ENCODE measurements at places on chromosomes 11 and 22.

- DNase-seq: no peak
These were observed 46.1 kb upstream of the SYN3 start for GRCh38 chr22:33104147-33104854.

- DNase-seq: no peak
These were observed 1.4 kb downstream of the MED15 start for GRCh38 chr22:20508815-20509271.

DNA sequence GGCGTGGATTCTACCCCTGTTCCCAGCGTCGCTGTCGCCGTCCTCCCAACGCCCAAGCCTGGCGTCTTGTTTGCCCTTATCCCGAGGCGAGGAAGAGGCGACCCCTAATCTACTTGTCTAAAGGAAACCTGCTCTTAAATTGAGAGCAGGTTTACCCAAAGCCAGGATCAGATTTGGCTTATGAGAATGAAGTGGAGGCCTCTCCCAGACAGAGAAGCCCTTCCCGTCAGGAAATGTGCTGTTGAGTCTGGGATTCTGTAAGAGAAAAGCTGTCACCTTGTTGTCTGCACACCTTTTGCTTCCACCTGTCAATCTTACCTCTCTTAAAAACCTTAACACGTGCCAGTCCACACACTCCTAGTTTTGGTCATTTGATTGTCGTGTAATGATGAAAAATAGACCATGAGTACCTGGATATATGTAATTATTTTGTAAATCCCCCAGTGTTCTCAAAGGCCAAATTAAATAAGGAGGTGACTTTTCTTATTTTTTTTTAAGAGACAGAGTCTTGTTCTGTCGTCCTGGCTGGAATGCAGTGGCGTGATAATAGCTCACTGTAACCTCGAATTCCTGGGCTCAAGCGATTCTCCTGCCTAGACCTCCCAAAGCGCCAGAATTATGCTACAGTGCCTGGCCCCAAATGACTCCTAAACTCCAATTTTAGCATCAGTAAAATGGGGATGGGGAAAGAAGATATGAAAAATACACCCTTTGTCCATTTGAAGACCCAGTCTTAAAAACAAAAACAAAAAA, 627 bp downstream of the GTF2H1 start:
- no peak for DNase-seq

DNA sequence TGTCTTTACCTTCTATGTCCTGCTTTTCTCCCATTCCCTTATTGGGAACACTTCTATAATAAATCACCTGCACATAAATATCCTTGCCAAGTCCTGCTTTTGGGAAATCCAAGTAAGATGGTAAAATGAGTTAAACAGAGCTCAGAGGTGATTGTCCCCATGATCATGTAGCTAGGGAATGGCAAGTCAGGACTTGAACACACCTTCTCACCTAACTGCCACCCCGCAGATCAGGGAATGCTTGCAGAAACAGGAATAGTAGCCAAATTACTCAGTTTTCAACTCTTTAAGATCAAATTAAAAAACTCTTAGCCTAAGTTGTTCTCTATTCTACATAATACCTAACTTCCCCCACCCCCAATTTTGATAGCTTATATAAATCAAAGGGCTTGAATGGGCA, 16.0 kb downstream of the OOSP3 start:
- DNase-seq: no peak

- DNase-seq: no peak
These were observed 15.0 kb downstream of the SLC43A1 start for GRCh38 chr11:57500515-57500914.

GRCh38 chr11:115910379-115910778, 406.2 kb upstream of the CADM1 start:
- DNase-seq: no peak

- no peak for DNase-seq
These were observed at the start of gene KLHL35 for GRCh38 chr11:75432911-75433321. TSS of gene KLHL35 (minus strand) at chr11:75433203. CDS start at chr11:75430629, 2,574 bp downstream.

GRCh38 chr22:36298601-36299000, 45.7 kb downstream of the APOL1 start:
- DNase-seq: no peak

Measured in memory B cell (primary cell).